ENCODE measurements at places on chromosomes 3 and 15.

GRCh38 chr3:18499301-18499700 lies 74.2 kb upstream of the SATB1 start:
- no peak for DNase-seq

DNA sequence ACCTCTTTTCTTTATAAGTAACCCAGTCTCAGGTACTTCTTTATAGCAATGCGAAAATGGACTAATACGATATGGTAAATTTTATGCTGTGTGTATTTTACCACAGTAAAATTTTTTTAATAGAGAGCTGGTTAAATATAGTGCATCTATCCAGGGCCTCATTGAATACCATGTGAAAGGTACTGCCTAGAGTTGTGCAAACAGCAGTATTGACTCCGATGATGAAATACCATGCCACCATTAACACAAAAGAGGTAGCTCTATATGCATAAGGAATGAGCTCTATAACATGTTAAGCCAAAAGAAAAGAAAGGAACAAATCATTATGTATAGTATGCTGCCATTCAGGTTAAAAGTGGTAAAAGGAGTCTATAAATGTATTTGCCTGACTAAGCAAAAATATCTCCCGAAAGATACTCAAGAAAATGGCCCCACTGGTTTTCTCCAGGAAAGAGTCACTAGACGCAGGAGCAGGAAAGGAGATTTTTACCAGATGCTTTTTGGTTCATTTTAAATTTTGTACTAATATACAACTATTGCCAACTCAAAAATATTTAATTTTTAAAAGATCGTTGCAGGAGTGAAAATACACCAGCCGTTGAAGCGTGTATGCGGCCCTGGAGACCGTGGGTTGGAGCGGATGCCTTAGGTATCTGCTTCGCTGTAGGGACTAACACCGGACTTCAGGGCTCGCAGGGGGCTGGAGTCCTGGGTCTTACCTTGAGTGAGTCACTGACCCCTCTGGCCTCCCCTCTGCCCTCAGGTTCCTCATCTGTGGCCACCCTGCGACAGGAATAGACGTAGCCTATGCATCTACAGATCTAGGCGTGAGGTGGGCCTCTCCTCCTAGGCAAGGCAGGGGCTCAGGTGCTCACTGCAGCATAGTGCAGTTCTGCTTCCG lies 120.1 kb downstream of the CHSY1 start:
- DNase-seq = no peak

GRCh38 chr15:32721596-32721995 lies 3.8 kb downstream of the GREM1 start:
- DNase-seq = no peak

DNA sequence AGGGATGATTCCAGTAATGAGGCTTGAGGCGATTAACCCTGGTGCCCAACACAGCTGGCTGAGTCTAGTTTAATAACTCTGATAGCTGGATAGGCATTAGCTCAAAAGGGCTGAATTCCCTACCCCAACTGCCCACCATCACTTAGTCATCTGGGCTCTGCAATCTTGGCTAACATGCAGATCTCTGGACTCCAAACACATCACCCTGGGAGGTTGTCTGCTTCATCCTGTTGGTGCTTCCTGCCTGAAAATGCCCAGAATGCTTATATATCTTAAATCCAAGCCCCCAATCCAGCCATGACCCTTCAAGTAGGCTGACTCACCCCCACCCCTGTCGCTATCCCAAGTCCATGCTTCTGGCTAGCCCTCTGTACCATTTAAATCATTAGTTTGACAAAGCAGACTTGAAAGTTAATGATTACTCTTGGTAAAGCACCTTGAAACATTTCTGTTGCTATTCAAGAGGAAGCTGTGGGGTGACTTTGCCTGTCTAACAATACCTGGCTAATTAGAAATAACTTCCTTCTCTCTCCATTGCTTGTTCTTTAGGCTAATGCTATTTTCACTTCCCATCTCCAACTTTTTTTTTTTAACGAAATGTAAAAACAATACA lies 107.0 kb upstream of the RORA start:
- DNase-seq = no peak

GRCh38 chr15:57205996-57206395 lies 170.3 kb upstream of the CGNL1 start:
- no peak for DNase-seq

- no peak for DNase-seq
Observed at GRCh38 chr15:66498501-66499386, 1.2 kb upstream of the SNAPC5 start.

DNA sequence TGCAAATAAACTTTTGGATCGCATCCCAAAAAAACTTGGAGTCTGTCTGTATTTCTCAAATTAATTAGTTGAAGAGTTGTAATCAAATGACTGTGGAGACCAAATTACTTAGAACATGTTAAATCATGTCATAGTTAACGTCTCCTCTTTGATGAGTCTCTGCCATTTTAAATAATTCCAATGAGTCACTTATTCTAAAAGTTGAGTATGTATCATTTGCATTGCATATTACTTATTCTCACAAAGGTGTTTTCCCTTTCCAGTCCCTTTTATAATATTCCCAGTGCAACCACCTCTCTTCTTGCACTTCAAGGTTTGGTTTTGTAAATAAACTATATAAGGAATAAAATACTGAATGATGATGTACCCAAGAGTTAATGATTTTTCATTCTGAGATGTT lies 36.0 kb upstream of the MBNL1 start:
- DNase-seq = no peak

- DNase-seq = no peak
Observed at GRCh38 chr15:61025308-61025707, 203.8 kb downstream of the RORA start.

GRCh38 chr3:195546130-195546560 lies 3.0 kb upstream of the PPP1R2 start:
- DNase-seq = peak; percentile 8

DNA sequence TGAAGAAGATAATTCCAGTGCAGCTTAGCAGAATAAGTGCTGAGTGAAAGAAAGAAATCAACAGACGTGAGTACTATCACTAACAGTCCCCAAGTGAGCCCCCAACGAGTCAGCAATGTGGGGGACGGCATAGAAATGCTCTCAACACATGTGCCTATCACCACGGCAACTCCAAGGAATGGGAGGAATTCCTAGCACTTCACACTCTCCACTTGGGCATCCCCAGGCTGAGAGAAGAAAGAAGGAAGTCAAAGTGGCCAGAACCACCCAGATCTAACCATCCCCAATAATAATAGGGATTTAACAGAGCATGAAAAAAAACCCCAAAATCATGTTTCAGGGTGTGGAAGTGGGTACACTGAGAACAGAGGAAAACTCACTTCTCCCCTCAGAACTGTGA lies 29.3 kb upstream of the CPNE4 start:
- DNase-seq = no peak

- no peak for DNase-seq
Observed at GRCh38 chr15:49751191-49751590, 130.3 kb downstream of the DTWD1 start.

DNA sequence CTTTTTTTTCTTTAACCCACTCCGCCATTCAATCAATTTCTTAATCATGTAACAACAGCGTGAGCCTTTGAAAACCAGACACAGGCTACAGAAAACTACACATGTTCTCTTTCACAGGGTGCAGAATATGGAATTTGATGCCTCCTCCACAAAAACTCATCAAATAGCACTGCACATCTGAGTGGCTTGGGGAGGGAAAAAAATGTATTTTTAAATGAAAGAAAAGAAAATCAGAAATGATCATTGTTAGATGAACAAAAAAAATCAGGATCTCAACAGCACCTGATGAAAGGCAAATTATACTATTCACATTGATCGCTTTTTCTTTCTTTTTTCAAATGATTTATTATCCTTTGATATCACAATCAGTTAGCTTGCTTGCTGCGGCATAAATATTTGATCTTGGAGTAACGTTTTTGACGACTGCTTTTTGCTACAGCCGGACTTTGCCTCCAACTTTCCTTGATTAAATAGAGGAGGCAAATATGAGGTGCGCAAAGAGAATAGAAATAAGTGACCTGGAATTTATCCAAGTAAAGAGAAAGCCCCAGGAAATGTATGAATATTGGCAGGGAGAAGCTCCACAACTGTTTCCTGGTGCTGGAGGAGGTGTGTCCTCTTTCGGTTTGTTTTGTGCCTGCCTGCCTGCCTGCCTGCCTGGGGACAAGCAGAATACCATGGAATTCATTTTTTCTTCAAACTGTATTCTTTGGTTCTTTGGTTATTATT lies 63.1 kb downstream of the EDEM1 start:
- no peak for DNase-seq

DNA sequence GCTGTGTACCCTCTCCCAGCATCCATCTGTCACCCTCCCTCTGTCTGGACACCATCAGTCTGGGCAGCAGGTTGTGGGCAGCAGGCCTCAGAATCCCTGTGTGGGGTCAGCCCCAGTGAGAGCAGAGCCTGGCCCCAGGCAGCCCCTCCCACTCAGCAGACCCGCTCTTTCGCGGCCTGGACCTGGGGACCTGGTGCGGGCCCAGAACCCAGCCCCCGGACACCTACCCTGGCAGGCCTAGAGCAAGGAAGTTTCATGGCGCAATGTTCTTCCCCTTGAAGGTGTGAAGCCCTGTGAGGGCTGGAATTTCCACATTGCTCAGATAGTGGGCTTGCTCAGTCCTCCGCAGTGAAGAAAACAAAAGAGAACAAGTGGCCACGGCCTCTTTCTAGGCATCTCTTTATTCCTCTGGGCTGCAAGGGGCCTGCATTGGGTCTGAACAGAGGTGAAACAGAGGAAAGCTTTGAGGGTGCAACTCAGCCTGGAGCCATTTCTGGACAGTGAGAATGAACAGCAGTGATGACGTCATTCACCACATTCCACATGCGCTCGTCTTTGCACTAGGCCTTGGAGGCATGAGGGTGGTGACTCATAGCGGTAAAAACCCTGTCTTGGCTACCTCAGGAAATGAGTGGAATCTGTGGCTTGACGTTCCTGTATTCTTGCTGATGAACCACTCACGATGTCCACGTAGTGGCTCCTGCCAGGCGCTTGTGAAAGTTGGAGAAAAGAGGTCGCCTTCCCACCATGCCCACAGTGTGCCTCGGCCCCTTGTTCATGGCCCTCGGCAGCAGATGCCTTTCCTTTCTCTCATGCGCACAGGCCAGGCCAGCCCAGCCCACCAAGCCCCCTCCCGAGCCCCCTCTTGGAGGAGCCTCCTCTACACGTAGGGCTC lies 66.1 kb downstream of the SLC30A4 start:
- DNase-seq = peak; percentile 87

DNA sequence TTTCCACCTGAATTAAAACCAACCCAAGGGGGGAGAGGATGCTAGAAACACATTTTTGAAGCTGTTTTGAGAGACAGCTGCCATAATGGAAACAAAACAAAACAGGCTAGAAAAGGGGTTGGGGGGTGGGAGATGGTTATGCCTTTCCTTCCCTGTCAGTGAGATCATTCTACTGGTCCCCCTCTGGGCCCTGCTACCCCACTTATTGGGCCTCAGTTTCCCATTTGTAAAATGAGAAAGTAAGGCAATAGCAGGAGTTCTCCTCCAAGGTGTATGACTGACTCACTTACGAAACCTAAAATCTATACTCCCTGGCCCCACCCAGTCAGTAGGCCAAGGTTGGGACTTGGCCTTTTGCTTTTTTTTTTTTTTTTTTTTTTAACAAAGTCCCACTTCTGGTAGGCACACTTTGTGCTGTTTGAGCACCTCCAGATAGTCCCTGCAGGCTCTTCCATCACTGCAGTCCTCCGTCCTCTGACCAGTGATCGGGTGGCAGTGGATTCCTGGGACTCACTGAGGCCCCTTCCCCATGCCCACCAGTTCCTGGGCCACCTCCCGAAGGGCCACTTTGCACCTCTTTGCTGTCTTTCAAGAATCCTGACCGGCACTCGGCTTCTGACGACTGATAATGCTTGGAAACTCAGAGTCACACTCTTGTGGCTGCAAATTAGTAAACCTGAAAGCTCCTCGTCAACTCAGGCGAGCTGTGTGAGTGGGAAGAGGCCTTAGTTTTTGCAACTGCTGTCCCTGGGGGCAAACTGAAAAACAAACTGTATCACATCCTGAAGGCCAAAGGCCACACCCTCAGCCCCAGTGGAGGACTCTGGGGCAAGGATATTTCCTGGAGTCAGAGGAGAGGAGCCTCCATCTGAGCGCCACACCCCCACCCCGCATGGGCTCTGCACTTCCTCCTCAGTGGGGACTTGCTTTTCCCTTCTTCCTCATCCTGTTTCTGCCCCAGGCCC lies 6.7 kb upstream of the PSTPIP1 start:
- no peak for DNase-seq

DNA sequence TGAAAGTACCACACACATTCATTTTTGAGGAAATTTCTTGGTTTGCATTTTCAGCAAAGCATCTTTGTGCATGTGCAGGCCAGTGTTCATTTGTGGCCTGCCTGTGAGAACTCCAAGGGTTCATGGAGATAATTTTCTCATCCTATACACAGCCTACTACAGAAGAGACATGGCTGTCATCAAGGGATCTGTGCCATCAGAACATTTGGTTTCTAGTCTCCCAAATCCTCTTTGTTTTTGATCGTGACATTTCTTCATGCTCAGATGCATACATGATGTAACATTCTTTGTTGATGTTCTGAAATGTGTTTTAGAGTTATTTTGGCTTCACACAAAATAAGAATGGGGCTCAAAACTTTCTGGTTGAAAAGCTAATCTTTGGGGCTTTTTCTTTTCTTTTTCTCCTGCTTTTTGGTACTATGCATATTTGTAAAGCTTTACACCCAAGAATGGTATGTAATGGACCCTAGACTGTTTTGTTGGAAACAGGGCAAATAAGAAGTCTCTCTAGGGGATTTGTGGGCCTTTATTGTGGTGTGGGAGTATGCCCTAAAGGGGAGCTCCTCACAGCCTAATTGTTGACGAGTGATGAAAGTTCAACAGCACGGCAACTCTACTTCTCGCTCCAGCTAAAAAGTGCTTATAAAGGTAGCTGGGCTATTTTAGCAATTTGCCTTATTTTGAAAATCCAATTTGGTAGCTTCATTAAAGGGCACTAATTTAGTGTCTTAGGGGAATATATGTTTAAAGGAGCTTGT lies 3.2 kb upstream of the ARPP21 start:
- no peak for DNase-seq

DNA sequence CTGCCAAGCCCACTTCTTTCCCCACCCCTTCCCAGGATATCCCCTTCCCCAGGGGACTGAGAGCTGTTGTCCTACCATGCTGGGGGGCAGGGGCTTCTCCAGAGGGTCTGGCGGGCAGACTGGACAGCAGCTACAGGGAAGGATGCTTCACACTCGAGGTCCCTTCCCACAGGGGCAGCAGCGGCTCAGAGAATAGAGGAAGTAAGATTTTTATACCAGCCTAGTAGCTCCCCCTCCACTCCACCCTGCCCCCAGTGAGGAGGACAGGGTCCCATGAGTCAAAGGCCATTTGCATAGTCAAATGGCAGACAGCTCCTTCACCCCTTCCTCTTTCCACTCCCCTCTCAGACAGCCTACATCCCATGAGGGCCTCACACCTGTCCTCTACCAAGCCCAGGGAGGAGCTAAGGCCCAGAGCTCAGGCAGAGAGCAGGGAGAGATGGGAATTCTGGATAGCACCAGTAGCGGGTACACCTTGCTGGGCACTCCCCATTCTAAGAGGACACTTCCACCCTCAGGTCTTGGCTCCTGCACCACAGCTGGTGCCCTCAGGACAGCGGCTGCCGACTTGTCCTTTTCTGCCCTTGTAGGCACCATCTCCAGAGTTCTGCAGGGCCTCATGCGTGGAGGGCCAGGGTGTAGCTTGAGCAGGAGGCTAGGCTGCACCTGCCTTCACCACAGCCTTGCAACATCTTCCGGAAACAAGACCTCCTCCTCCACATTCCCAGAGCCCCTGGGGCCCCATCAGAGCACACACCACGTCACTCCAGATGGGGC lies at the start of gene TLR9:
Gene TLR9, minus strand, starts transcription at position 194 of the 777 bp plus-strand sequence. Its CDS starts 116 bp downstream, at position 78.
- no peak for DNase-seq

- no peak for DNase-seq
Observed at GRCh38 chr3:53490459-53490968, 3.9 kb upstream of the CACNA1D start.

Data from SW 1271 (cell line).